ENCODE measurements at places on chromosomes 11 and 22.

- DNase-seq: no peak
Observed at GRCh38 chr11:112644410-112645131, 316.6 kb upstream of the NCAM1 start.

DNA sequence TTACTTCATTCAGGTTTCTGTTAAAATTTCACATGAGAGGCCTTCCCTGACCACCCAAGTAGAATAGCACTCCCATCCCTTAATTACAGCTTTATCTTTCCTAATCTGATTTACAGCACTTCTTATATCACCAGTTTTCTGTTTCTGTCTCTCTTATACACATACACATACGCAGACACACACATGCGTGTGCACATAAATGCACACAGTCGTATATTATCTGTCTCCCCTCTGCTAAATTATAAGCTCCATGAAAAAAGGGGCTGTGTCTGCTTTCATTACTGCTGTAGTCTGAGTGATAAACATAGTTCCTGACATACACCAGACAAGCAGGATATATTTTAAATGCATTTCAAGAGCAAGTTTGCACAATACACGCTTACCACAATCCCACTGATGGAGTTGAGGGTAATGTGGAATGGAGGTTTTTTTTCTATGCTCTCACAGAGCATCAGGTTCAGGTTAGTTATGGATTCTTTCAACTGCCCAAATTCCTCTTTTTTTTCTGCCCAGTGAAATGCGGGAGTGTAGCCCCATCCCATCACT, 13.7 kb upstream of the TOP3B start:
- no peak for DNase-seq

DNA sequence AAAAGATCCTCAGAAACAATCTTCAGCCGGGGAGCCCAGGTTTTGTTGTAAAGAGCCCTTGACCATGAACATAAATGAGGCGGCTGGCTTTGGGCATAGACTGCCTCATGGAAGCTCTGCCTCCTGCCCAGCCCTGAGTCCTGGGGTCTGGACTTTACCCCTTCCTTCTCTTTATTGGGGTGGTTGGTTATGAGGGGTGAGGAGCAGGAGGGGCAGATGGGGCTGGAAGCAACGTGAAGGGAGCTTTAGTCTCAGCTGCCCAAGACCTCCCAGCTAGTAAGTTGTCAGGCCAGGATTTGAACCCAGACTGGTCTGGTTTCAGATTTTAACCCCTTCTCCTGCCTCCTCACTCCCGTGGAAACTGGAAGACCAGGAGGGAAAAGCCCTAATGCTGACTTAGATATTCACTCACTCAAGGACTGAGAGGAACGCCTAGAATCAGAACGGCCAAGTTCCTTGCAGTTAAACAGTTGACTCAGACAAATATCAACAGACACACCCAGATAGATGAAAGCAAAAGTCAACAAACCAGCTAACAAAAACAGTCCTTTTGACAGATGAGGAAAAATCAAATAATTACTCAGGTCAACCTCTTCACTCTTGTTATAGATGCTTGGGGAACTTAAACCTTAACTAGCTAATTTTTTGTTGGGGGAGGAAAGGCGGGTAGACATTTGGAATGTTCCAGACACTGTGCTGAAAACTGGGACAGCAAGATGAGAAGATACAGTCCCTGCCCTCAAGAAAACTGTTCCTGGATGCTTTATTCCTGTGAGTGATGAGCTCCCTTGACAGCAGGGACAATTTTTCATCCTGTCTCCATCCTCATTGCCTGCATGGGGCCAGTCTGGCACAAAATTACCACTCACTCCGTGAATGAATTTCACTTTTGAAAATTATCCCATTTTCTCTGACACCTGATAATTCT, 20.8 kb upstream of the ARRB1 start:
- DNase-seq: peak; percentile 17

GRCh38 chr11:109553284-109553683, 131.3 kb downstream of the C11orf87 start:
- DNase-seq: no peak

DNA sequence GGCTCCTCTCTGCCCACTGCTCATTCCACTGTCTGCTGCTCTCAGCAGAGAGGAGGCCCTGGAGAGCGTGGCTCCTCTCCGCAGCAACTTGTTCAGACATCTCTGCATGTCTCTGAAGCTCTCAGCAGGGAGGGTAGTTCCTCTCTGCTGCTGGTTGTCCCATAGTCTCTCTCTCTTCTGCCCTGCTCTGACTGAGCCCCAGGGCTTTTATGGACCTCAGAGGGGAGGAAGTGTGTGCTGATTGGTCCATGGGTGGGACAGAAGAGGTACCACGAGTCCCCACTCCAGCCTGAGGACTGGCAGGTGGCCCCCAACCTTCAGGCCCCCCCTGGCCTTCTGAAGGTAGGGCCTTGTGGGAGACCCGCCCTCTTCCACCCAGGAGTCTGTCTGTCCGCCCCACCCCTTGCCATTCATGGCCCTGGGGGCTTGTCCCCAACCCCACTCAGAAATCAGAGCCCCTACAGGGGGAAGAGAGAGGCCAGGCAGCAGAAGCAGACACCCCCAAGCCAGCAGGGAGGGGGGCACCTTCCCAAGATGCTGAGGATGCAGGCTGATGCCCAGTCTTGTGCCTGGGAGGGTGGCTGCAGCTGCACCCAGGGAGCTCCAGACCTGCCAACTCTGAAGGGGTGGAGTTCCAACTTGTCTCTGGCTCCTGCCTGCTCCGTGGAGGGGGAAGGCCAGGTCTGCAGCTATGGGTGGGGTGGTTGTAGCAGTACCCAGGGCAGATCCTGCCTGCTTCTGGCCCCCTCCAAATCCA, 35.1 kb downstream of the C11orf91 start:
- no peak for DNase-seq

GRCh38 chr22:19886605-19887255, 32.1 kb upstream of the GNB1L start:
- peak; percentile 90 for DNase-seq

- DNase-seq: no peak
Observed at GRCh38 chr11:127385071-127385470, 384.5 kb upstream of the KIRREL3 start.
